ENCODE measurements at places on chromosomes 3 and 15.

GRCh38 chr3:65493371-65493882 lies 545.3 kb downstream of the MAGI1 start:
- no peak for DNase-seq

- no peak for DNase-seq
Observed at GRCh38 chr3:79937567-79937966, 169.8 kb upstream of the ROBO1 start.

DNA sequence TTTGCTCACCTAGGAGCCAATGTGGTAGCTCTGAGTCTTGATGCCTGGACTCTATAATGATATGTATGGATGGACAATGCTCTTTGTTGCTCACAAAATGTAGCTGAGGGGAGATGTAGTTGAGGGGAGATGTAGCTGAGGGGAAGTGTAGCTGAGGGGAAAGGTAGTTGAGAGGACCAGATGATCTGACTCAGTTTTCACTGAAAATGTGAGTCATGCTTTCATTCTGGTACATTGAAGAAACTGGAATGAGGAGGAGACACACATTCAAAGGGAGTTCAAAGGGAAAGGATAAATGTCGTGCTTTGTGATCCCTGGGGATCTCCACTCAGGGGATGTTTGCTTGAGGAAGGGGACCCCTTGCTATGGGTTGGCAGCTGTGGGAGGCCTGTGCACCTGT lies 302.9 kb upstream of the TRIM42 start:
- DNase-seq = no peak

- DNase-seq = no peak
Observed at GRCh38 chr15:64763021-64763420, 12.4 kb downstream of the RBPMS2 start.

GRCh38 chr3:38090453-38090852 lies 46.5 kb downstream of the ACAA1 start:
- no peak for DNase-seq

- DNase-seq = no peak
Observed at GRCh38 chr3:7610634-7611033, 749.7 kb downstream of the GRM7 start.

GRCh38 chr3:148218222-148218621 lies 479.5 kb upstream of the AGTR1 start:
- DNase-seq = no peak

GRCh38 chr15:79406210-79406609 lies 25.9 kb upstream of the MINAR1 start:
- no peak for DNase-seq

DNA sequence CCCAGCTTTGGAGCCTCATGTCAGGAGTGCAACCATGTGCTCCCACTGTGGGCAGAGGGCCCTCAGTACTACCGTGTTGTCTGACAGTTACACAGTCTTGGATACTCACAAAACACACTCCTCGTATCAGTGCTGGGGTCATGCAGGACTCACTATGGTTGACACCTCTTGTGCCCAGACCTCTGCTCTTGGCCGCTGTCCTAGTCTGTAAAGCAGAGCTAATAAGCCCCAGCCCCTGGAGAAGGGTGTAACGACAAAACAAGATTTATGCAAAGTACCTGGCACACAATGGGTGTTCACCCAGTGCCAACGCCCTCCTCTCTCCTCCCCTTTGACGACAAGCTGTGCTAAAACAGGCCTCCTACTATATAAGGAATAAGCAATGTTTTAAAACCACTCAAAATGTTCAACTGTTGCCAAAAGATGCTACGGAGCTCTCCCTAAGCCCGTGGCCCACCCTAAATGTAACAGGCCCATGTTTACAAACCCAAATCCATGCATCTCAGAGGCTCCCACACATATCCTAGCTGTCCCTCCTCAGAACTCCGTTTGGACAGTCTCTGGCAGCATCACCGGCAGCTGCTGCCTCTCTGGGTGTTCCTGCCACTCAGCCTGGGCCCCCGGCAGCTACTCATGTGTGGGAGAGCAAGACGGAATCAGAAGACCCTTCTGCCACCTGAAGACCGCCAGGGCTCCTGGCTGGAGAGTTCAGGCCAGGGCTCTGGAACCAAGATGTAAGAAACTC lies 65.8 kb downstream of the MRPL46 start:
- no peak for DNase-seq

DNA sequence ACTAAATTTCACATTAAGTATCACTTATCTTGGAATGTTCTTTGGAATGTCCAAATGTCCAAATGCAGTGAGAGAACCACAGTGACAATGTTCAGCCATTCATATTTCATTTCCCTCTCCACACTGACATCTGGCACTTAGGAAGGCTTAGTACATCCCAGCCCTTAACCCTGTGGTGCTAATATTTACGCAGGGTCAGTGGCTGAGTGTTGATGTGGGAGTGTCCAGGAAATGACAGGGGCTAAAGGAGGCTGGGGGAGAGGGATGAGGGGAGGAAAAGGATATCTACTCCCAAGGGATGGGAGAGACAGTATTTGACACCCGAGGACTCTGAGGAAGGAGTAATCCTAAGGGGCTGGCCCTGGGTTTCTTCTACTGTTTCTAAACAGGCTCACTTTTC lies 14.1 kb upstream of the CCR4 start:
- no peak for DNase-seq

DNA sequence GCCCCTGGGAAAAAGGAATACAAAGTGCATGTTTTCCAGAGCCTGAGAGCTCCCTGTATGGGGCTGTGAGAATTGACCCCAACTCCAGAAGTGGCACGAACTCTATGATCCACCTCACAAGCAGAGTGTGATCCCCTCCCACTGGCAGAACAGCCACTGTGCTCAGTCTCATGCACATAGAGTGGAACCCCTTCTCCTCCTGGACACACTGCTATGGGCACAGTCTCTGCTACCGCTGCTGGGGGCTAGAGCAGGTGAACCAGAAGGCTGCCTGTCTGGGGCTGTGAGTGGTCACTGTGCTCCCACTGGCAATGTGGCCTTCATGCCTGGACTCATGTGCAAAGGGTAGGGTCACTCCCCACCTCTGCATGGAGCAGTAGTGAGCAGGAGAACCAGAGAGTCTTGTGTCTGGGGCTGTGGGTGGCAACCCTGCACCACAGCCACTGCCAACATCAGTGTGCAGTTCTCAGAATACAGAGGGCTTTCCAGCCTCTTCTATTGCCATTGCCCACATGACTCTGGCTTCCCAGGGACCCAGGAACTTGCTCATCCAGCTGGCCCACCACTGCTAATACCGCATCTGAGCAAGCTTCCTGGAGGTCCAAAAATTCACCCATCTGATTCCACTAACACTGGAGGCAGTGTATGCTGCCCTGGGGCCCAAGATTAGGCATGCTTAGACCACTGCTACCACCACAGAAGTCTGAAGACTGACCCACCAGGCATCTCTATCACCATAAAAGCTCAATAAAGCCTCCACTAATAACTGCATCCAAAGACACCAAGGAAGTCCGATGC lies 343.7 kb upstream of the SOX14 start:
- DNase-seq = no peak

GRCh38 chr3:26307192-26307591 lies 315.4 kb upstream of the LRRC3B start:
- DNase-seq = no peak

- no peak for DNase-seq
Observed at GRCh38 chr15:59439576-59439975, 1.6 kb downstream of the FAM81A start.

- DNase-seq = no peak
Observed at GRCh38 chr3:155026999-155027591, 53.0 kb upstream of the MME start.

GRCh38 chr3:146115619-146116018 lies 45.4 kb downstream of the PLOD2 start:
- no peak for DNase-seq

- DNase-seq = no peak
Observed at GRCh38 chr3:78887029-78887428, 880.8 kb downstream of the ROBO1 start.

GRCh38 chr15:31294067-31294466 lies 32.6 kb upstream of the KLF13 start:
- no peak for DNase-seq

- DNase-seq = no peak
Observed at GRCh38 chr15:65409036-65409631, 13.6 kb downstream of the IGDCC4 start.

DNA sequence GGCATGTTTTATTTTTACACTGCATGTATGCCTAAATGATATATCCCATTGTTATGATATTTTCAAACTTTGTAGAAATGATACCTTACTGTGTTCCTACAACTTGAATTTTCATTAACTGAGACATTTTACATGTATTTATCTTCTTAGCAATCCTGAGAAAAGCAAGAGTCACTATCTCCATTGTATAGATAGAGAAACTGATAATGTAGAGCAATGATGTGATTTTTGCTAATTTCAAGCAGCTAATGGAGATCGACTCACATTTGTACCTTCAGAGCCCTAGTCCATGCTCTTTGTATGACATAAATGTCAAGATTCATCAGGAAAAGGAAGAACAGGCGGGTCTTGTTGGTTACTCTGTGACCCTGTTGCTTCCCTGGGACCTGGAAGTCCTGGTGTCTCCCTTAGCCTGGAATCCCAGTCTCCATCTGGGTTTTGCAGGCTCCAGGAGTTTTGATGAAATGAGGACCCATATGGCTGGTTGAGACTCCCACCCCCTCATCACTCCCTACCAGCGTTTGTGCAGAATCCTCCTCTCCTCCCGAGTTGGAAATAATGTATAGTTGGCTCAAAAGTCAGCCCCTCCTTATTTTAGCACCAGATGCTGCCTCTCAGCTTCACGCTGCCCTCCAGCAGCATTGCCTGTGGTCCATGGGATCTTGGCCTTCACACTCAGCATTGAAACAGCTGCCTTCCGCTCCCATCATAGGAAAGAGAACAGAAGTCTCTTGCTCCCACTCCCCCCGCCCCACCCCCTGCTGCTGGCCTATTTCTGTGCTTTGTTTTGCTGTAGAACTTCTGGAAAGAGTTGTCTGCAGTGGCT lies 67.1 kb downstream of the APBA2 start:
- no peak for DNase-seq

DNA sequence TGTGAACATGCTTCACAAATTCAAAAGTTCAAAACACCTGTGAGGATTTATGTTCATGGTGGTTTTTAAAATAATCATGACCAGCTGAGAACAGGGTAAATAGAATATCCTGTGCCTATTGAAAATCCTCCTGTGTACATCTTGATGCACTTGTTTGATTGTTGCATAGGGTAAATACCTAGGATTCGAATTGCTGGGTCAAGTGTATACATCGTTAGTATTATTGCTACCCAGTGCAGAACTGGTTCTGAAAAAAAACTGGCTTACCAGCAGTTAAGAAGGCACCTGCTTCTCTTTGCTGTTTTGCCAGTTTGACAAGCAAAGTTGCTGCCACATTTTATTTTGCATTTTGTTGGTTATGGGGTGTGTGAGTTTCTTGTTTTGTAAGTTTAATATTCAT lies 272.6 kb downstream of the CLSTN2 start:
- DNase-seq = no peak

- no peak for DNase-seq
Observed at GRCh38 chr3:87088993-87089841, 98.3 kb upstream of the VGLL3 start.

- DNase-seq = no peak
Observed at GRCh38 chr3:59469948-59470723, 420.3 kb upstream of the CFAP20DC start.

DNA sequence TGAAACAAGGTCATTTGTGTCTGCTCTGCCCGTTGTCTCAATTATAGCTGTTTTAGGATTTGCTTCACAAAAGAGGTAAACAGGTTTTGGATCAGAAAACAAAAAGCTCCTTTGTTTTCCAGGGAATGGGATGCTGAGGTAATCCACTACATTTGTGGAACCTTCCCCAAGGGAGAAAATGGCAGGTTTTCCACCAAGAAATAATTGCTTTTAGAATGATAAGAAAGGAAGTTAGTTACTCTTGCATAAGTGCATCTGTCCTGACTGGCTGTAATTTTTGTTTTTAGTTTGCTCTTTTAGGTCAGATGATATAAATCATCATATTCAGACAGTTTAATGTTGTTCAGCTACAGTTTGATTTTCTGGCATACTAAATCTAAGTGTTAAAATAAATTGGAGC lies 198.5 kb upstream of the COL8A1 start:
- DNase-seq = no peak

- no peak for DNase-seq
Observed at GRCh38 chr3:126300761-126301481, 56.3 kb downstream of the KLF15 start.

DNA sequence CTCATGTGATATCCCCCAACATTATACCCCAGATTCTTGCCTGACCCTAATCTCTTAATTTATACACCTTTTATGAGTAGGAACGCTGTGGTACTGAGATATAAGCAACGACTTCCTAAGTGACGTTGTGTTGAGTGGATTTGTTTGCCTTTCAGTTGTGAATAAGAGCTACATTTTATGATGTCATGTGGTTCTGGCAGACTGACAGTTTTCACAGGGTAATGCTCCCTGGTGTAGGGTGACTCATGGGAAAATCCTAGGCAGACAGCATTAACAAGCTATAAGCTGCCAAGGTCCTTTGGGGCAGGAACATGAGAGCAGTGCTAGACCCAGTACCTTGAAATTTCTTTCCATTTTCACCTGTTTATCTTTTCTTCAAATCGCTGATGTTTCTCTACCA lies 11.2 kb downstream of the C3orf52 start:
- no peak for DNase-seq

DNA sequence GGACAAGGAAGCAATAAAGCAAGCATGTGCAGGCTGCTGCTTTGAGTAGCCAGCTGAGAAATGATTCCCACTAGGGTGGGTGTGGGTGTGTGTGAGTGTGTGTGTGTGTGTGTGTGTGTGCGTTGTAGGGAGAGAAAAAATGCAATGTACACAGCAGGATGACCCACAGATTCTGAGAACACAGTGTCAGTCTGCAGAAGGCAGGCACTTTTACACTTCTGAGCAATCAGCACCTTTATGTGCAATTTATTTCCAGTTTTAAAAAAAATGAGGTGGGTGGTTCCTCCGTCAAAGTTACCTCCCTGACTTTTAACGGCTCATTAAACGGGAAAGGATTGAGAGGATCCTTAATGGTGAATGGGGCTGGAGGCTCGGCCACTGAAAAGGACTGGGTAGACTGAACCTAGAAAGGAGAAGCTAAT lies 38.5 kb upstream of the LIPC start:
- DNase-seq = no peak

GRCh38 chr3:172357850-172358754 lies 90.2 kb downstream of the GHSR start:
- no peak for DNase-seq

DNA sequence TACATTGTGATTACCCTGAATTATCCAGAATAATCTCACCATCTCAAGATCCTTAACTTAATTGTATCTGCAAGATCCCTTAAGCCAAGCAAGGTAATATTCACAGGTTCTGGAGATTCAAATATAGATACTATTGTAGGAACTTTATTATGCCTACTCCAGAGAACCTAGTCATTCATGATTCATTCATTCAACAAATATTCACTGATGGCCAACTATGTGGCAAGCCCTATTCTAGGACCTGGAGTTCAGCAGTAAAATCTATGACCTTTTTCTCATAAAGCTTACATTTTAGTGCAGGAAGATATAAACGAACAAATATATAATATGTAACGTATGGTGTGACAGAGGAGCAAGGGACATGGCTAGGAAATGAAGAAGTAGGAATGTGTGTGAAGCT lies 49.6 kb downstream of the ISL2 start:
- DNase-seq = no peak

All from activated naive CD4-positive, alpha-beta T cell (primary cell).